ENCODE measurements at places on chromosomes 5 and 9.

GRCh38 chr5:139395844-139396640 is 1.1 kb upstream of the PROB1 start:
- no peak for DNase-seq

- DNase-seq: no peak
Measured at GRCh38 chr5:134935711-134936602, 31.0 kb downstream of the PCBD2 start.

DNA sequence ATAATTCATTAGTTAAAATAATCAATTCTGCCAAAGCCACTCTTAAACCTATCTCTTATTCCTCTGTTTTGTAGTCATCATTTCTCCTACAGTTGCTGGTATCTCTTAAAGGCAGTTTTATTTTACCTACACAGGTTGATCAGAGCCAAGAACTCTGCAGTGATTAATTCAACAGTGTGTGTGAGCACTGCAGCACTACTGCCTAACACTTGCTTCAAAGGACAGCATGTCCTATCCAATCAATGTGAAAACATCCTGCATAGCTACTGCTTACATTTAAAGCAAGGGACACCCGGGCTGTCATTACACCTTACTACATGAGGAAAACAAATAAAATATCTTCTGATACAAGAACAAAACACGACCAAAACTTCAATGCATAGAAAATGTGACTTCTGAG is 45.1 kb upstream of the HK3 start:
- DNase-seq: no peak

DNA sequence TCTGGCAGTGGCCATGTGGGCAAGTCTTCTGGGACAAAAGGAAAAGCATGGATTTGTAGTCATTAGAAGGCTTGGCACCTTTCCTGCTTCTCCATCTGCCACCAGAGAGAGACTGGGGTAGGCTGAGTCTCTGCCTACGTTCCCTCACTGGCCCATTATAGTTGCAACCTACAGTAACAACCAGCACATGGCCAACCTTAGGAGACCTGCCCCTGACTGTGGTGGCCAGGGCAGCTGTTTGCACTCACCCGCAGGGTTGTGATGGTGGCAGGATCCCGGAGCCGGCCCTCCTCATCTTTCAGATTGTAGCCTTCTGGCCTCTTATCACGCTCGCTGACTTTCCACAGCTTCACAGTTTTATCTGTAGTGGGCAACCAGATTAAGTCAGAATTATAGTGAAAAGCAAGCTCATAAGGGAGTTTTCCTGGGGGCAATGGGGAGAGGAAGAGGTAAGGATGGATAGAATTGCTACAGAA is 174.9 kb upstream of the GPR151 start:
- DNase-seq: no peak

- DNase-seq: no peak
Measured at GRCh38 chr9:126591083-126591482, 22.6 kb upstream of the LMX1B start.

Measured in AG10803 (cell line).